Neural crest cell (in vitro differentiated cells): ENCODE measurements at places on chromosomes 6 and 20.

- no peak for DNase-seq
These were observed 587.2 kb downstream of the EPM2A start for GRCh38 chr6:145147981-145148749.

- no peak for DNase-seq
These were observed 10.2 kb upstream of the MYT1 start for GRCh38 chr20:64153861-64154589.

DNA sequence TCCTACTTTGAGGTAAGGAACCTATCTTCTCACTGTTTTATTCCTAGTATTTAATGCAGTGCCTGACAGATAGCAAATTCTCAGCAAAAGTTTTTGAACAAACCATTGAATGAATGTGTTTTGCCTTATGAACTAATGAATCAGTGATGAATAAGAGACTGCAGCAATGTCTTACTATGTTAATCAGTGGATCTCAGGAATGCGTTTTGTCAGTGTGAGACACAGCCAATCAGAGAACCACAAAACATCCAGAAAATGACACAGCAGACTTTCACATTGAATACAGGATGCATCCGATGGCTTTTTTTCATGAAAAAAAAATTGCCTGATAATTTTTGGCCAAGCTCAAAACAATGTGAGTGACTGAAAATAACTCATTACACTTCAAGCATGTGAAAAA, 270.5 kb downstream of the BMP2 start:
- DNase-seq: no peak

GRCh38 chr6:13813621-13814175, 659 bp downstream of the MCUR1 start:
- DNase-seq: peak; percentile 63

DNA sequence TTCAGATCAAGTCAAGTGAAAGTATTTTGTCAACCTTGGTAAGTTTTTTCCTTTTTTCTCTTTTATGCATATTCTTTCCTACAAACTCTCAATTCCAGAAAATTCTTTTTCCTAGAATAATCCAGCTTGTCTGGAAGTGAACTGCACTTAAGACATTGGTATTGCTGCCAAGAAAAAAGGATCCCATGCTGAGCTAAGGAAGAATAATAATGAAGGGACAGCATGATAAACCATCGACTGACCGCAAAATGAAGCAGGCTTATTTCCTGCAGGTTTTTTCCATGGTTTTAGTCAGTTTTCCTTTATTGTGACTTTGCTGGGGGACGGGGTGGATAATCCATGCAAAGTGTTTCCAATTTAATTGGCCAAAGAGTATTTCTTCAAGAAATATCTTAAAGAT, 857.6 kb upstream of the SLC35B3 start:
- no peak for DNase-seq
